Stomach (tissue), 19 donors: ENCODE measurements at places on chromosomes 3 and 15. TPM values are rescaled to one million over a fixed set of nuclear protein-coding genes. Genes with fewer than 3 reads are reported as not detected.
A peak's percentile ranks its signal among the peaks of the same experiment; 100 is the strongest.

SLC27A2 gene
- not detected for total RNA-seq

SAMMSON gene
- total RNA-seq: 2.6 TPM

TRPM1 gene
- not detected for total RNA-seq

CYFIP1 gene
- 214 TPM for total RNA-seq

IQGAP1 gene
- 222 TPM for total RNA-seq

ASB7 gene
- 17.4 TPM for total RNA-seq

PLS1 gene
- total RNA-seq: 32.7 TPM

GNAT1 gene
- not detected for total RNA-seq

GYG1 gene
- total RNA-seq: 169 TPM

HES1 gene
- total RNA-seq: 56.9 TPM

FBXO40 gene
- total RNA-seq: not detected

CLRN1 gene
- total RNA-seq: not detected

LRRC34 gene
- 0.43 TPM for total RNA-seq

ZPLD1 gene
- not detected for total RNA-seq

RETNLB gene
- not detected for total RNA-seq

FBN1 gene
- total RNA-seq: 53.0 TPM

HHLA2 gene
- total RNA-seq: not detected

BCL6 gene
- 78.8 TPM for total RNA-seq

DNA sequence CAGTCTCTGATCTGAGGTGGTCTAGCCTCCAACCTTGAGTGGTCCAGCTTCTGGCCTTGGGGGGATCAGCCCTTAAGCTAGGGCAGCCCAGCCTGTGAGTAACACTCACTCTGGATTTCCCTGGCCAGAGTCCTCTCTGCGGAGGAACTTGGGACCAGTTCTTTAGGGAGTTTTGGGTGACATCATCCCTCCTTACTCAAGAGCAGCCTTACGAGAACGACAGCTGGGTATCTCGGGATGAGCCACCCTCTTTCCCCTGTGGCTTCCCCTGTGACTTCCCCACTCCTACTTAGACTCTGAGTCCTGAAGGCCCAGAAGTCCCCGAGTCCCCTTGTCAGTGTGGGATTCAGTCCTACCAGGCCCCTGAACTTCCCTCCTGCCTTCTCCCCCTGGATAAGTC, 10.2 kb upstream of the PLXND1 start:
- DNase-seq: peak; percentile 37

- DNase-seq: no peak
Observed at GRCh38 chr15:28269097-28269496, 52.9 kb downstream of the HERC2 start.

GRCh38 chr15:94416820-94417219, 185.5 kb downstream of the MCTP2 start:
- no peak for DNase-seq

GRCh38 chr3:40962721-40963120, 236.6 kb upstream of the CTNNB1 start:
- no peak for DNase-seq

- no peak for DNase-seq
Observed at GRCh38 chr3:43180027-43180426, 74.1 kb upstream of the POMGNT2 start.

DNA sequence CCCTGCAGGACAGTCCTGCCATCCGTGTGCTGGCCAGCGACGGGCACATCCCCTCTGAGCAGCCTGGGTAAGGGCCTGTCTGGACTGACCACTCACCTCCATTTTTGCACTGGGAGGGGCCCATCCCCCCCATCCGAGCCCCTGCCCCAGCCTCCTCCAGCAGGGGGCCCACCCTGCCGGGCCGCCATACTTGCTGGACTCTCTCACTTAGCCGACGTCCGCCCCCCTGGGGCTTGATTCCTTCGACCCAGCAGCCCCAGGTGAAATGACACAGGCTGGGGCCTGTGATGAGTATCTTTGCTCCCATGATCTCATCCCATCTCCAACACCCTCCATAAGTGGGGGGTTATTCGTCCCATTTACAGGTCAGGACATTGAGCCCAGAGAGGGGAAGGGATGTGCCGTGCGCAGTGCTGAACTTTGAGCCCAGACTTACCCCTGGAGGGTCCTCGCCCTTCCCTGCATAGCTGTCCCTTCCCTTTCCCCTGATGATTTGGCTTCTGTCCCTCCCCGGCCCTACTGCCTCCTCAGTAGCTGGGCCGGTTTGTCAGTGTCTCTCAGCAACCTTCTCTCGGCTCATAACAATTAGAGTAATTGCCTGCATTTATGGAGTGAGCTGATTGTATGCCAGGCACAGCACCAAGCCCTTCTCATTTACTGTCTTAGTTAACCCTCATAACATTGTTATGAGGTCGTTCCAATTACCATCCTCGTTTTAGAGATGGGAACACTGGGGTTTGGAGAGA, 4.2 kb downstream of the LMAN1L start:
- DNase-seq: no peak

GRCh38 chr15:87609474-87609873, 647.1 kb downstream of the NTRK3 start:
- no peak for DNase-seq

GRCh38 chr3:21912711-21913110, 161.7 kb upstream of the ZNF385D start:
- peak; percentile 28 for DNase-seq

DNA sequence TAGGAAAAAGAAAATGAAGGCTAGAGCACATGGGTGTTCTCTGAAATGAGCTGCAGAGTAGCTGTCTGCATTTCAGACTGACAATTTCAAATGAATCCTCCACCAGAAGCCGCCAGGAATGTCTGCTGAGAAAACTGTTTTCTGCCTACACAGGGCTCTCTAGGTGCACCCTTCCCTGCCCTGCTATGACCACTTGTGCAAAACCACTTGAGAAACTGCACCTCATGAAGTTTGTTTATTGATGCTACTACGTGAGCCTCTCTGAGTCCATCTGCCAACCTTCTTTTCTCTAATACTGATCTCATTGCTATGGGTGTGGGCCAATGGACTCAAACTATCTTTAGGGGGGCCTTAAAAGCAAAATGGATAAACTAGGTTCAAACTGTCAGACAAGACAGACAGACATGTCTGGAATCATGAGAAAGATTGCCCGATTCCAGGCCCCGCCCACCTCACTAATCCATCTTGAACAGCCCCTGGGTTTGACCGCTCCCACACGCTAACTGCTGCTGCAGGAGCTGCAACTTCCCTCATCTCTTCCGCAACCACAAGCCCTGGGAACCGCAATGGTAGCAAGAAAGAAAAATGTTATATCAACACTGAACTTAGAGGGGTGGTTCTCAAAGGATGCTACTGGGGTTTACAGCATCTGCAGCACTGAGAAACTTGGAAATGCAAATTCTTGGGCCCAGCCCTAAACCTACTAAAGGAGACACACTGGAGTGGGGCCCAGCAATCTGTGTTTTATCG, 9.0 kb upstream of the CD47 start:
- no peak for DNase-seq

- no peak for DNase-seq
Observed at GRCh38 chr3:178699810-178700209, 163.6 kb downstream of the KCNMB2 start.

DNA sequence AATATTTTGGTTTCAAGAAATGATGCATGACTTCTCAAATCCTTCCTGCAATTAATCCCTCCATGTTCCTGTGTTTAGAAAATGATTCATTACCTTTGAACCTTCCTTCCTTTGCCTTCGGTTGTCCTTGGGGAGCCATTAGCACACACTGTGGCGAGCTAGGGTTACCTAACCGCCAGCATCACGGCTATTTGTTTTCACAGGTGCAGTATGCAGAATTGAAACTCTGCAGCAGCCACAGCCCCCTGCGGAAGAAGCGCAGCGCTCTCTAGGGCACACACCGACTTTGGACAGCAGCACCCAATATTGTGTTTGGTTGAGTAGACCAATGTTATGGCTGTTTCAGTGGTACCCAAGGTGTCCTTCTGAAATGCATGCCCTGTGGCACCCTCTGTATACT, 247.4 kb downstream of the MCTP2 start:
- no peak for DNase-seq

DNA sequence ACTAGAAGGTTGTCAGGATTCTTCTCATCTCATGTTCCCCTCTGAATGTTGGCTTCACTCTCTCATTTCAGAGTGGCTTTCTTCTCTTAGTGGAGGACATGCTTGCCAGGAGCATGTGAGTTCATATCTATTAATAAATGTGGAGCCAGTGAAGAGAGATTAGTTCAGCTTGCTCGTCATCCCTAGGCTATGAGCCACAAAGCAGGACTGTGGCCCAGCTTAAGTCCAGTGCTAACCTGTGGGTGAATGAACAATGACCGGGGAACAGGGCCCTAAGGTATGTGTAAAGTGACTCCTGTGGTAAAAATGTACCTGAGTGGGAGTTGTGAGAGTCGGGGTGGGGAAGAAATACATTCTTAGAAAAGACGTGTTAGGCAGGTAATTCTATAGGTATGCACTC, 96.9 kb upstream of the TBL1XR1 start:
- peak; percentile 73 for DNase-seq

DNA sequence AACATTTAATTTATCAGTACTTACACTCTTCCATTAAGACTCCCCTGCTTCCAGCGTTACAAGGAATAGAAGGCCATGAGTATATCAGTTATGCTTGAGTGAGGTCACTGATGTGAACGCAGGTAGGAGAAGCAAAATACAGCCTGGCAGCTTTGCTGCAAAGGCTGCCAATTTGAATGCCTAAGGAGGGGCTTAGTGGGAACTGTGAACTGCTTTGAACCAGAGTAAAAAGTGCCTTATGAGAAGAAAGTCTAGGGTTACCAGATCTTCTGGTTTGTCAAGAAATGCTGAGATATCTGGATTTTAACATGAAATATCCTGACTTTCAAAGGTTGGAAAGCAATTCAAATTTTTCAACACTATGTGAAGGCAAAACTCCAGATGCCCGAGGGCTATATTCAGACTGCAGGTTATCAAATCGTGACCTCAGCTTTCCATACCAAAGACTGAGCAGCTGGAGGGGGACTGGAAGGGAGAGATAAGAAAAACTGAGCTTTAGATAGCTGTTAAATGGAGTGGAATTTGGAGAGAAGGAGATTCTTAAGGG, 446.3 kb upstream of the NECTIN3 start:
- DNase-seq: no peak

- no peak for DNase-seq
Observed at GRCh38 chr15:30953183-30953582, 38.2 kb downstream of the MTMR10 start.

GRCh38 chr3:88101142-88101541, 42.1 kb downstream of the ZNF654 start:
- no peak for DNase-seq

DNA sequence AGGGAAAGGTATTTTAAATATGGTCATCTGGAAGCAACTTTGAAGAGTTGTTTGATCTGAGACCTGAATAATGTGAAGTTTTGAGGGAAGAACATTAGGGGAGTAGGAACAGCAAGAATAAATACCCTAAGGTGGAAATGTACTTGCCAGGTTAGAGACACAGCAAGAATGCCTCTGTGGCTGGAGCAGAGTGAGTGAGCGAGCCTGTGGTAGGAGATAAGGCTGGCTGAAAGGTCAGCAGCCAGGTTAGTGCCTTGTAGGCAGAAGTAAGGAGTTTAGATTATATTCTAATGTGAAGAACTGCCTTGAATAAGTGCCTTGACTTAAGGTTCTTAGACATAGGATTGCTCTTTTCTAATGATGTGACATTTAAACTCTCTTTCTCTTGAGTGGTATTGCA, 18.3 kb downstream of the LRRC49 start:
- DNase-seq: no peak

- peak; percentile 58 for DNase-seq
Observed at GRCh38 chr3:104635872-104636580, 730.7 kb upstream of the ALCAM start.

DNA sequence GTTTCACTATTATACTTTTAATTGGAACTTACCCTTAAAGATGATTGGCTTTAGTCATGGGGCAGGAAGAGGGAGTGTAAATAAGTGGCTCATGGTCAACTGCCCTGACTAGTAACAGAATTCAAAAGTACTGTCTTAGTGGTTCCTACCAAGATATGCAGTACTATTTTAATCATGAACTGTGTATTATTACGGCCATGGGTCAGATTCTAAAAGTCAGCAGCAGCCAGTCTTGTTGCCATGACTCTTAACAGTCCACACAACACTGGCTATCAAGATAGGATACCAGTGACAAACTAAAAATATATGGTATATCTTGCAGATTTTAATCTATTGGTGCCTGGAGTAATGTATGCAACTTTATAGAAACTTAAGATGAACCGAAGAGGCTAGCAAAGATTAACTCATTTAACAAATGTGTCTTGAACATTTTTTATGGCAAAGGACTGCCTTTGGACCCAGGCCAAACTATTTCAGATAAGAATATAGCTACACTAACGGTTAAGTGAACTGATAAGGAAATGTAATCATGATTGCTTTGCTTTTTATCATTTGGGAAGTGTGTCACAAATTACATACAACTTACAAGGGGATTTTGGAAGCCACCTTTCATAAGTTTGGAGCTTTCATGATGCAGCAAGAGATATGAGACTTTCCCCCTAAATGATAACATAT, 163.7 kb downstream of the TCF12 start:
- DNase-seq: no peak

- DNase-seq: peak; percentile 17
Observed at GRCh38 chr15:68314563-68314962, 37.0 kb downstream of the FEM1B start.

DNA sequence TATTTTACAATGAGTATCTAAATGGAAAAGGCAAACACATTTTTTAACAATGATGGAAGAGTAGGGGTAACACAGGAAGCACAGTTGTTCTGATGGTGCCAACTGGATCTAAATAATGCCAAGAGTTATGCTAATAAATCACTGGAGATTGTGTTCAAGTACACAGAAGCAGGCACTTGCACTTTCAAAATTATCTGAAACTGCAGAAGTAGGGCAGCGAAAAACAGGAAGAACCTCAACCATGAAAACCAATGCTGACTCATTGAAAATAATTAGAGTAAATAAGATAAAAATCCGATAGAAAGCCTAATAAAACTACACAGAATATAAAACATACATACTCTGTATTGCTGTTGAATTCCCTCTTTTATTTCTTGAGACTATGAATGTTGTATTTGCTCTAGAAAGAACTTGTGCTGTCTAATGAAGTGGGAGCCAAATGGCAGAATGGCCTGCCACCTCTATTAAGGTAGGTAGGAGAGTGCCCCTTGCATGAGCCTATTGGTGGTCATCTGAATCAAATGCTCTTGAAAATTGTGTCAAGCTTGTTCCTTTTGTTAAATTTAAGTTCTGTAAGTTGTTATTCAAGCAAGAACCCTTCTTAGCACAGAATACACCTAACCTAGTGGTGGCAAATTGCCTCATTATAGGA, 93.7 kb downstream of the ABI3BP start:
- no peak for DNase-seq

- DNase-seq: no peak
Observed at GRCh38 chr15:83308671-83309070, 24.2 kb upstream of the BNC1 start.

GRCh38 chr3:3862534-3862933, 63.3 kb downstream of the LRRN1 start:
- DNase-seq: no peak

GRCh38 chr3:134258761-134259347, 8.2 kb upstream of the RYK start:
- DNase-seq: no peak

- no peak for DNase-seq
Observed at GRCh38 chr3:191166368-191166767, 32.7 kb upstream of the OSTN start.
